ENCODE measurements at places on chromosomes 12 and 14.

DNA sequence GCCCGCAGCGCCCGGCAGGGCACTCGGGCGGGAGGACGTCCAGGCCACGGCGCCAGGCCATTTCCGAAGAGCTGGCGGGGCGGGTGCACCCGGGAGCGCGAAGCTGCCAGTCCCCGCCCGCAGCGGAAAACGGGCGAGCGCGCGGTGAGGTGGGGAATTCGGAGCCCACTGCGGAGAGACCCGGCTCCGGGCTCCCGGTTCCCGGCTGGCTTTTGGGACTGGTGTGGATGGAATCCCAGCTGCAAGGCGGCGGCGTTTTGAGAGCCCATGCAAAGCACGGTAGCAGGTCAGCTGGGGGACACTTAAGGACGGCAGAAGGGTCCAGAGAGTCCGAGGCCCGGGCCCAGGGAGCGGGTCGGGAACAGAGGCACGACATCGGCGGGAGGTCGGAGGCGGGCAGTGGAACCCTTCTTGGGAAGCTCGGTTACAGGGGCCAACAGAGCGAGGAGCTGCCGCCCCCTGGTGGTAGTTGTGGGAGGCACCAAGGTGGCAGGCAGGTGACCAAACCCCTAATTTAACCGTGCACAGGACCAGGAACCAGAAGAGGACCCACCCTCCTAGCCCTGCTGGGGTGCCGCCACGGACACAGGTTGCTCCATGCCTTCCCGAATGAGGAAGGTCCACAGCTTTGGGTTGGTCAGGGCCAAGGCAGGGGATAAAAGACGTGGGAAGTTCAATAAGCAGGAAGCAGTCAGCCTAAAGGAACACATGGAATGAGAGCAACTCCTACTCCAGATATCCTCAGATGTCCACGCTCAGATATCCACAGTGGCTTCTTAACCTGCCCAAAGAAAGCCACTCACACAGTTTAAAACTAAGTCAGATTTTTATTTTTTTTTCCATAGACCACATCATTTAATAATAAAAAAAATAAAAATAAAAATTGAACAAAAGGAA is 685 bp upstream of the CDH24 start:
- peak; percentile 74 for DNase-seq

DNA sequence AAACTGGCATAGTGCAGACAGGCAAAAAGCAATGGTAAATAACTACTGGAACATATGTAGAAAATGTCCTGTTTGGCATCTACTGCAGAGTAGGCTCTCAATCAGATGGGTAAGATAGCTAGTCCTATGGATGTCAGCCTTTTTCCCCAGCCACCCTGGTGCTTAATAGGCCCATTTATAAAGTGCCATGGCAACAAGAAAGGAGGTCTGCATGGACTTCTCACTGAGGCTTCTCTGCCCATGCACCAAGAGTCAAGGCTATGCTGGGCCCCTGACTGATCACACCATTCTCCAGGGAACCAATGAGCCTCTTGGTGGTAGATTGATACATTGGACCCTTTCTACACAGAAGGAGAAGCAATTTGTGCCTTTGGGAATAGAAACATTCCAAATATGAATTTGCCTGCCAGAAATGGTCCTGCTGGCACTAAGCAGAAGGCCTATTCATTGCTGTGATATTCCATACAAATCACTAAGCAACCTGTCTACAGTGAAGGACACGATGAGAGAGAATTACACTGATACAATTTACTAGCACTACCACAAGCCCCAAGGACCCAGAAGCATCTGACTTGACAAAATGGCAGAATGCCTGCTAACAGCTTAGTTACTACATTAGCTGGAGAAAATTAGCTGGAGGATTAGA is 43.8 kb downstream of the RESF1 start:
- DNase-seq: no peak

DNA sequence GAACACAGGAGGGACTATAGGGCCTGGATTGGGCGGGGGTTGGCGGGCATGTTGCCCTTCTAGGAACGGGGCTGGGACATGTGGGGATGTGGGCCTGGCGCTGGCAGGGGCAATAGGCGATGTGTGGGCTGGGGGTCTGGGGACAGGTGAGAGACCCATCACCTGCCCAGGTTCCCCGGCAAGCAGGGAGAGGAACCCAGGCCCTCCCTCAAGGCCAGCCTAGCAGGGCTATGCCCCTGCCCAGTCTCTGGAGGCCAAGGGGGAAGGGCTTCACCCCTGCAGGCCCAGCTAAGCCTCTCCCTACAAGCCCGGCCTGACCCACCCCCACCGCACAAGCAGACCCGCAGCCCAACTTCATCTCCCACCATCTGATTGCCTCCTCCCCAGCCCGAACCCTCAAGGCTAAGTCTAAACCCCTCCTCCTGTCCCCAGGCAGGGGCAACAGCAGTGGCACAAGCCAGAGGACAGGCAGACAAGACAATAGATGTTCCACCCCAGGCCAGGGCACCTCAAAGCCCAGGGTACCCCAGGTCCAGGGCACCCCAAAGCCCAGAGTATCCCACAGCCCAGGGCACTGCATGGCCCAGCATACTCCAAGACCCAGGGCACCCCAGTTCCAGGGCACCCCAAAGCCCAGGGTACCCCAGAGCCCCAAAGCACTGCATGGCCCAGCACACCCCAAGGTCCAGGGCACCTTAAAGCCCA is 6.5 kb downstream of the JAG2 start:
- no peak for DNase-seq

DNA sequence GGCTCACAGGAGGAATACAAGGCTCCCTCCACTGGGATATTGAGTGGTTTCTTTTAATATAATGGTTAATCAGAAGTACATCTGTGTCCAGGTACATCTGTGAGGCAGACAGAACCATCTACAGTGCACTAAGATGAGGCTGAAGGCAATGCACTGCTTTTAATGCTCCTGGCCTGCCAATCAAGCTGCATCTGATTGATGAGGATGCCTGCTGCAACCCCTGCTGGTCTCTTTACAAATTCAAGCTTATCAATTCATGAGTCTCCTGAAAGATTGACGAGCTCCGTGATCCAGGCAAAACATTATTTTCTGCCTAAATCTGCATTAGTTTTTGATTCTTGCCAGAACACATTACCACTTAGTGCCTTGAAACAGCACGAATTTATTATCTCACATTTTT is 1139.1 kb downstream of the AACS start:
- DNase-seq: no peak

GRCh38 chr14:20614038-20614840 is 23.1 kb upstream of the RNASE12 start:
- no peak for DNase-seq

- peak; percentile 36 for DNase-seq
Observed at GRCh38 chr14:39229222-39229543, 4.5 kb upstream of the MIA2 start.

- DNase-seq: no peak
Observed at GRCh38 chr14:49962621-49963020, 69.7 kb downstream of the ARF6 start.

- DNase-seq: no peak
Observed at GRCh38 chr14:51310505-51310944, 70.5 kb downstream of the TMX1 start.

DNA sequence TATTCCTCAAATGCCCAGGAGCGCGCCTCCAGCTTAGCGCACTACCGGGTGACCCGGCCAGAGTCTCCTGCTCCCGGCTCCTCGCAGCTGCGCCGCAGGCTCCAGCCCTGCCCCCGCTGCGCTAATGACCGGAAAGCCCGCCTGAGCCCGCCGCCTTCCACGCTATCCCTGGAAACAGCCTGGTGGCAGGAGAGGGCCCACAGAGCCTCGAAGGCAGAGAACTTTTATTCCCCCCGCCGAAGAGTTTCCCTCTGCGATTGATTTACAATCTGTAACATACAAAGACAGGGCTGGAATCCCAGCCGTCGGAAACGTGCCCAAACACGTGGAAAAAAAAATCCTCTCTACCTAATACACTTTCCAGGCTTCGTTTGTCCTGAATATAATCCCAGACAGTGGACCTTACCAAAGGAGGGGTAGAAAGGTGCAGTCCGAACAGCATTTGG is 1.5 kb downstream of the COL2A1 start:
- DNase-seq: no peak

DNA sequence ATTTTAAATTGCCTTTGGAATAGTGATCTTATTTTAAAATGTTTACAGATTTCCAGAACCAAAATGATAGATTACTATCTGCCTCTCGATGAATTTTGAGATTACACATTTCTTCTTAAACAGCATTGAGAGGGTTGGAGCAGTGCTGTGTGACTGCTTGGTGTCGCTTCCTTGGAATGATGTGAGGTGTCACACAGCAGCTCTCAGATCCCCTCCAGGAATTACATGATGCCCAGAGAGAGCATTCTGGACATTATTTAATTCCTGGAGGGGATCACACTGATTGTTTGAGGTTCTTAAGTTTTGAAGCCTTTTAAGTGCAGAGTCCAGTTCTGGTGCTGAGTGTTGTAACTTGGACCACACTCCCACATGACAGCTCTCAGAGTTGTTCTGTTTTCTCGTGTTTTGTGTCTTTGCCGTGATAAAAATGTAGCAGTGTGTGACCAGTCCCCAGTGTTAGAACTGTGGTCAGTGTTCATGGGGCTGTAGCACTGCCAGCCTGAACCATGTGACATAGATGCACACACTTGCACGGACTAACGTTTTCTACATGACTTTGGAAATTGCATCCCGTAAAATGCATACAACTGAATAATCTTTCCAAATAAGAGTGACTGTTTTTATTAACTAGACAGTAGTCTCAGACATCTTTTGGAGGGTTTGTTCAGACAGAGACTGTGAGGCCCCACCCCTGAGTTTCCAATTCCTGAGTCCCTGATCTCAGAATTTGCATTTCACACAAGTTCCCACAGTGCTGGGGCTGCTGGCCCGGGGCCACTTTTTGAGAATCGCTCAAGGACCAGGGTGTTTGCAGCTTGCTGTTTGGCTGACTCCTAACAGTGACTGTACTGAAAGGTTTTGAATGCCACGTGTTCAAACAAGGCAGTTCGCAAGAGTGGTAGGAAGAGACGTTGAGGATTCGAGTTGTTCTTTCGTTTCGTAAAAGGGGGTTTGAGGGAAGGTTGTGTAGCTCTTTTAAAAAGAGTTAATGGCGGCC is 26.0 kb downstream of the XRCC3 start:
- no peak for DNase-seq

DNA sequence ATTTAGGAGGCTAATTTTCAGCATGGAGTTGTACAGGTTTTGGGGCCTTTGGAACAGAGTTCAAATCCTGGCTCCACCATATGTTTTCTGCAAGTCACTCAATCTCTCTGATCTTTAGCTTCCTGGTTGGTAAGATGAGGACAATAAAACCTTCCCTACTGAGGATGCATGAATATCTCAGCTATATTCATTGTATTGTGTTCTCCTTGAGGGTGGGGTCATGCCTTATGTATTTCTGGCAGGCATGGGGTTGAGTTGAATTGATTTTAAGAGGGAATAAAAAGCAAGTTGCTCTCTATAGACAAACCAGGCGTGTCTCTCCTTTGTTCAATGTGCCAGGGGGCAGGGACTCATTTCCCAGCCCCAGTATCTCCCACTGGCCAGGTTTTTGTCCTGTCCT is 173.1 kb downstream of the C12orf75 start:
- DNase-seq: no peak

- DNase-seq: no peak
Observed at GRCh38 chr14:102696856-102697495, 80.3 kb upstream of the TRAF3 start.

All from stimulated activated CD8-positive, alpha-beta memory T cell treated with anti-CD3 and anti-CD28 coated beads, Interleukin-7, amount 100 ng/mL, for 4 hours (primary cell).